ENCODE measurements at places on chromosomes 5 and 9.
A peak's percentile ranks its signal among the peaks of the same experiment; 100 is the strongest.

DNA sequence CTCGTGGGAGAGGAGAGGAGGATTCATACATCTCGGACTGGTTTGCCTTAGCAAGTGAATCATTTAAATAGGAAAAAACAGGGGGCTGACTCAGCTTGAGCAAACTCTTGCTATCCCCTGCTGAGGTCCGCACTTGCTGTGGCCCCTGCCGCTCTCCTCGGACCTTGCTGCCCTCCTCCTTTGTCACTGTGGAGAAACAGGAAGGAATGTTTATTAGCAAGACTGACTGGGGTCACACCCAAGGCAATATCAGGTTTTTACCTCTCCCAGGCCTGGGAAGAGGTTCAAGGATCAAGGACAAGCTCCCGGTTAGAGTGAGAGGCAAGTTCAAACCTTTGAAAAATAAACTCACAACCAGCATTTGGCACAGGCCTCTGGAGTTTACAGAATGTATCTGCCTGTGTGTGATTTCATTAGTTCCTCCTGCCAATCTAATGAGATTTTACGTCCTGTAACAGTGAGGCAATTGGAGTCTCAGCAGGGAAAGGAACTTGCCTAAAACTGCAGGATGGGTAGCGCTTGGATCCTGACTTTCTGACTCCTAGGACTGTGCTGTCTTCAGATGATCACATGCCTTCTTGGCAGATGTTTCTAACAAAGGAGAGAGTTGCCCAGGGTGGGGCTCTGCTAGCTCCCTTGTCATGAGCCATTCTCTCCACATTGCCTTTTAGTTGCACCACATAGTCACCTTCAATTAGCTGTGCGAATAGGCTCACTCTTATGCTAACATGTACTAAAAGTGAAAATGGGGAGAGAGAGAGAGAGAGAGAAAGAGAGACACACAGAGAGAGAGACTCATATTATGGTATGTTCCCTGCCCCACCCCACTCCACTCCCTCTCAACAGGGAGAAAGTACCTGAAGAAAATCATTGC lies 108.6 kb upstream of the CDKN2B start:
- DNase-seq, result no peak

- DNase-seq, result no peak
These were observed 54.4 kb upstream of the EXOC3 start for GRCh38 chr5:388266-389196.

- no peak for DNase-seq
These were observed 768.8 kb upstream of the GRAMD2B start for GRCh38 chr5:125654392-125654791.

- DNase-seq, result no peak
These were observed 1619.1 kb upstream of the ACO1 start for GRCh38 chr9:30765318-30765717.

DNA sequence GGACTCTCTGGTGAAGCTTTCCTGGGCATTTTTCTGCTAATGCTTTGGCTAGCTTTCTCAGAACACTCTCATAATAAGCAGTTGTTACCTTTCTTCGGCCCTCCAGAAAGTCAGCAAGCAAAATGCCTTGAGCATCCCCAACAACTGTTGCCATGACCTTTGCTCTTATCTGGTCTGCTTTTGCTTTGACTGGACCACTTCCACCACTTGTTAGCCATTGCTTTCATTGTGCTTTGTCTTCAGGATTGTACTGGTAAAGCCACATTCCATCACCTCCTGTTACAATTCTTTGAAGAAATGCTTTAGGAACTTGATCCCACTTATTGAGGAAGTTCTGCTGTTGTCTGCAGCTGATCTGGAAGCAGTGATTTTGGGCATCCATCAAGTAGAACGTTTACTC lies 35.7 kb downstream of the RAD50 start:
- no peak for DNase-seq

- DNase-seq, result peak; percentile 11
These were observed at the start of gene ADAMTS2 for GRCh38 chr5:179345433-179346321. Gene ADAMTS2, minus strand, starts transcription at chr5:179345461. Its CDS starts 133 bp downstream, at chr5:179345328.

DNA sequence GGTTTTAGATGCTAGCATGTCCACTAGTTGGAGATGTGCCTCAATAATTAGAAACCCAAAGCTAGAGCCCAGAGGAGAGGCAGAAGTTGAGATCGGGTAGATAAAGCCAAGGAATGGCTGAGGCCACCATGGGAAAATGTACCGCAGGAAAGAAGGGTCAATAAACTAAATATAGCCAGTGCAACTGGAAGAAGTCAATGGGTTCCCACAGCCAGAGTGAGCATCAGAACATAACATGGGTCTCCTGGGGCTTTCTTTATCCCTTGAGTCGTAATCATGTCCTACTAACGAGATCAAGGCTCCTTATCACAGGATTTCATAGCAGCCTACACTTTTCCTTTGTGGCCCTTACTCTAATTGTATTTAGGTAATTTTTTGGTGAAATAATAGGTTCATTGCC lies 61.7 kb downstream of the FRMD3 start:
- DNase-seq, result no peak

DNA sequence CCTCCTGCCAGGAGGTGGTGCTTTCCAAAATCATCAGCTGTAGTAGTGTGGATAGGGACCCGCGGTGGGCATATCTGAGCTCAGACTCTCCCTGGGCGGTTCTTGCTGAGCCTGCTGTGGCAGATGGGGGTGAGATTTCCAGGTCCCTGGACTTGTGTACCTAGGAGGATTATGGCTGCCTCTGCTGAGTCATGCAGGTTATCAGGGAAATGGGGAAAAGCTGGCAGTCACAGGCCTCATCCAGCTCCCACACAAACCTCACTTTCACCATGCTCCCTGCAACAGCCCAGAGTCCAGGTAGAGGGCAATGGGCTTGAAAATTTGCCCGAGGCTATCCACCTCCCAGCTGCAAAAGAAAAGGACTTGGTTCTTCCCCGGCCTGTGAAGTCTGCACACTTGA lies 23.4 kb upstream of the MAMDC2 start:
- DNase-seq, result no peak

- DNase-seq, result no peak
These were observed 45.9 kb downstream of the BARX1 start for GRCh38 chr9:93909242-93909616.

- no peak for DNase-seq
These were observed 43.1 kb downstream of the LHX2 start for GRCh38 chr9:124054582-124055227.

GRCh38 chr9:114864471-114864870 lies 58.6 kb upstream of the TNFSF15 start:
- DNase-seq, result no peak

DNA sequence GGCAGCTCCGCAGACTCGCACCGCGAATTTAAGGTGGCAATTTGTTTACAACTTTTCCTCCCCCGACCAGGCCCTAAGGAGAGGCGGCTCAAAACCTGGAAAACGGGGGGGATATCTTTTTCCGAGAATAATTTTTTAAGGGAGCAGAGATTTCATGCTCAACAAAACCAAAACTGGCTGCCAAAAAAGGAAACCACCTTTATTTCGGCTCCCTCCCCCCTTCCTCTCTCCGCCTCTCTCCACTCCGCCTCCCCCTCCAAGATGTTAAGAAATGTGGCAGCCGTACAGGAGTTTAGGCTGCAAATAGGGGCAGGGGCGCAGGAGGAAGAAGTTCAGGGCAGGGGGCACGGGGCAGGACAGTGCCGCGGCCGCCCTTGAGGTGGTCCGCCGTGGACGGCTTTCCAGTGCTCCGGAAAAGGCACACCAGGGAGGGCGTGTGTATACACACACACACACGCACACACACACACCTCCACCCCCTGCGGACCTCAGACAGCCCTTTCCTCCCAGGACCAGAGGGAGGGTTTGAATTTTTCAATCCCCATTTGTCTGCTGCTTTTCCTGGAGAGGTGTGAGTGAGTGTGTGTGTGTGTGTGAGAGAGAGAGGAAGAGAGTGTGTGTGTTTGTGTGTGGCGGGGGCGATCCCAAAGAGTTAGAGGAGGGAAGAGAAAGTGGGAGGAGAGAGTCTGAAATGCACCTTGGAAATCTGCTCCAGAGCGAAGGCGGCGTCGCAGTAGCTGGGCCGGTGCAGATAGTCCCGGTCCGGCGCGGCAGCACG lies 9.1 kb downstream of the PTCH1 start:
- DNase-seq, result peak; percentile 69

- DNase-seq, result peak; percentile 69
These were observed 6.3 kb downstream of the SPTAN1 start for GRCh38 chr9:128558431-128559310.

- DNase-seq, result peak; percentile 73
These were observed 410.1 kb downstream of the MAT2B start for GRCh38 chr5:163915481-163915961.

DNA sequence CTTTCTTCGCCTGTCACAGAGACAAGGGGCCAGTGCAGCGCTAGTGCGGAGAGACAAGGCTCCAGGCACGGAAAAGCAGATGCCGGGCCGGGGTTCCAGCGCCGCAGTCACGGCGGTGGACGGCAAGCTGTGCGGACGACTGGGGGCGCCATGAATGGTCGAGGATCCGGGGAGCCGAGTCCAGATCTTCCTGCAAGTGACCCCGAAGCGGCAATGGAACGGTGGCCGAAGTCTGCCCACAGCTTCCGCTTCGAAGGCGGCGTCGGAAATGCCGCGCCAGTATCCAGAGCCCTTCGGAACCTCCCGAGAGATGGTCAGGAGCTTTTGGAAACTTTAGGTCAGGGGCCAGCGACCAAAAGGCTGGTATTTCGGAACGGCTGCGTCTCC lies 601 bp upstream of the FAF2 start:
- DNase-seq, result no peak

DNA sequence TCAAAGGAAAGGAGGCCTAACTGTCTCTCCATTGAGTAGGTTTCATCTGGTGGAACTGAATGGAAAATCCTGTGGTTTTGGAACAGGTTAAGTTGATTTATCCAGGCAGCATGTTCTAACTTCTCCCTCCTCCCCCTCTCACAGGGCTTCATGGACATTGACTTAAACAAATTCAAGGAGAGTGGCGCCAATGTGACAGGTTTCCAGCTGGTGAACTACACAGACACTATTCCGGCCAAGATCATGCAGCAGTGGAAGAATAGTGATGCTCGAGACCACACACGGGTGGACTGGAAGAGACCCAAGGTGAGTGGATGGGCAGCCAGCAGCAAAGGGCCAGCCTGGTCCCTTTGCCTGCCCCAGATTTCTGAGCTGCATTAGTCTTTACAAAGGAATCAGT lies 183.9 kb downstream of the GRIA1 start:
- no peak for DNase-seq

DNA sequence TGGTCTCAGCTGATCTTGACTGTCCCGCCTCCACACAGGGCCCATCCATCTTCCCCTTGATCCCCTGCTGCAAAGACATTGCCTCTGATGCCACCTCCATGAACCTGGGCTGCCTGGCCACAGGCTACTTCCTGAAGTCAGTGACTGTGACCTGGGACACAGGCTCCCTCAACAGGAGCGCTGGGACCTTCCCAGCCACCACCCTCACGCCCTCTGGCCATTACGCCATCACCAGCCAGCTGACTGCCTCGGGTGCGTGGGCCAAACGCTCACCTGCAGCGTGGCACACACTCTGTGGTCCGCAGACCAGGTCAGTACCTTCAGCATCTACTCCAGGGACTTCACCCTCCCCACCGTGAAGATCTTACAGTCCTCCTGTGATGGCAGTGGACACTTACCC lies 71.9 kb downstream of the INSL6 start:
- no peak for DNase-seq

GRCh38 chr9:20427359-20427758 lies 194.9 kb downstream of the MLLT3 start:
- DNase-seq, result no peak

- DNase-seq, result no peak
These were observed 68.7 kb downstream of the SEMA4D start for GRCh38 chr9:89428901-89429890.

GRCh38 chr9:113616116-113616515 lies 152.6 kb downstream of the RGS3 start:
- no peak for DNase-seq

DNA sequence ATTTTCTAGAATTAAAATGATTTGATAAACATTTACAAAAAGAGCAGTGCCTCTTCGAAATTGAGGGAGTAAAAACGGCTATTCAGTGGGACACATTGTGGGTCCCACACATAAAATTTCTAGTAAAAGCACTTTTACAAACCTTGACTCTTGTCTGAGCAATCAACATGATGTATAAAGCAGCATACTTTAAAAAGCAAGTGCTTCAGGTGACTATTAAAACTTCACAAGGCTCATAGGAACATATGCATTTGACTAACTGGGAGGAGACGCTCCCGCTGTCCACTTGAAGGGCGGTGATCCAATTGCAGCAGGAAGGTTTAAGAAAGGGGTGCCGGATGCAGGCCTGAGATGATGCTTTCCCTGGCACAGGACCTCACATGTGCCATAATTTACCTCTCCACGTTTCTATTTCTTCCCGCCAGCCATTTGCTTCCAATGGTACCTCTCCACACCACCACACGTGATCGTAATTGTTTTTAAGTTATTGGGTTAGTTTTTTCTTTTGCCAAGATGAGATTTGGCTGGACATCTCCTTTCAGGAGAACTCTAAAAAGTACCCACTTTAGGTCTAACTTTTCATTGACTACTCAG lies 1.8 kb downstream of the MCTP1 start:
- peak; percentile 25 for DNase-seq

DNA sequence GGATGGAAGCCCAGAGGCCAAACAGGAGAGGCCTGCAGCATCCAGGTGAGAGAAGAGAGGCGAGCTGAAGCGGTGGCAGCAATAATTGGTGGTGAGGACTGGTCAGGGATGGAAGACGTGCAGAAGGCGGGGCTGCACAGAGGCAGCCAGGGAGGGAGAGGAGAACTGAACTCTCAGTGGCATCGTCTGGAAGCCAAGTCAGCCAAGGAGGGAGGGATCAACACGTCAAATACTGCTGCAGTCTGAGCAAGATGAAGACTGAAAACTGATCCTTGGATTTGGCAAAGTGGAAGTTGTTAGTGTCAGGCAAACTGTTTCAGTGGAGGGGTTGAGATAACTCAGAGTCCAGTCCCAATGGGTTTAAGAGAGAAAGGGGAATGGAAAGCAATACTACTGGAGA lies 145.4 kb downstream of the CDK5RAP2 start:
- DNase-seq, result no peak

DNA sequence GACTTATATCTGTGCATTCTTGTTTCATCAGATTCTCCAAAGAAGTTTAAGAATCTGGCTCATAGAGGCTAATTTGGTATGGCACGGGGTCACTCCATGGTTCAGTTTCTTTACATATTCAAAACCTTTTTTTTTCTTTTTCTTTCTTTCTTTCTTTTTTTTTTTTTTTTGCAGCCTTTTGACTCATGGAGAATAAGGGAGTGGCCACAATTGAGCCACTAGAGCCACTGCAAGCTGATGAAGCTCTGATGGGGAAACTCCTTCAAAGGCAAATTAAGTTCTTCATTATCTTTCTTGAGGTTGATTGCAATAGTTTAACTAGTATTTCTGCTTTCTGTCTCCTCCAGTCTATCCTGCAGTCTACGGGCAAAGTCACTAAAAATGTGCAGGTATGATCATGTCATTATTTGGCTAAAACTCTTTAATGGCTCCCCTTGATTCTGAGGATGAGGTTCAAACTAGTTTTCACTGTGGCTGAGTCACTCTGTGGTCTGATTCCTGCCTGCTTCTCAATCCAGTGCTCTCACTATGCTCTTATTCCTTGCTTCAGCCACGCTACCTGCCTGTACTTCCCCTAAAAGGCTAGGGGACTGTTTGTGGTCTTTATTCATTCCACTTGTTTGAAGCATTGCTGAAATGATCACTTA lies 93.5 kb upstream of the RIOK2 start:
- no peak for DNase-seq
